PC-9 (cell line): ENCODE measurements at places on chromosomes 1 and 21. TPM values are rescaled to one million over a fixed set of nuclear protein-coding genes. Genes with fewer than 3 reads are reported as not detected.

Gene FAM167B
- 1.6 and 2.2 TPM in 2 replicates for total RNA-seq

Gene FCRL2
- total RNA-seq, result not detected in 2 replicates

Gene AMY1B
- not detected in 2 replicates for total RNA-seq

Gene C1orf141
- total RNA-seq, result not detected in 2 replicates

Gene RGS1
- not detected in 2 replicates for total RNA-seq

Gene RCOR3
- total RNA-seq, result 42.1 and 48.7 TPM in 2 replicates

Gene OR10Z1
- total RNA-seq, result not detected in 2 replicates

Gene AQP10
- total RNA-seq, result not detected in 2 replicates

Gene UBE2U
- total RNA-seq, result not detected in 2 replicates

Gene KRTAP21-2
- not detected in 2 replicates for total RNA-seq

Gene CNR2
- total RNA-seq, result not detected in 2 replicates

Gene EDN2
- 0.43 and 0.48 TPM in 2 replicates for total RNA-seq

Gene MNDA
- not detected in 2 replicates for total RNA-seq

Gene S100A8
- not detected in 2 replicates for total RNA-seq

Gene EPHA2
- total RNA-seq, result 48.3 and 65.8 TPM in 2 replicates
